NCI-H446 (cell line): ENCODE measurements at places on chromosomes 16 and 17.
A peak's percentile ranks its signal among the peaks of the same experiment; 100 is the strongest.

GRCh38 chr16:53775821-53776431 is 72.0 kb downstream of the FTO start:
- no peak for DNase-seq

GRCh38 chr17:63434951-63435571 is 11.0 kb downstream of the CYB561 start:
- DNase-seq, result peak; percentile 78

DNA sequence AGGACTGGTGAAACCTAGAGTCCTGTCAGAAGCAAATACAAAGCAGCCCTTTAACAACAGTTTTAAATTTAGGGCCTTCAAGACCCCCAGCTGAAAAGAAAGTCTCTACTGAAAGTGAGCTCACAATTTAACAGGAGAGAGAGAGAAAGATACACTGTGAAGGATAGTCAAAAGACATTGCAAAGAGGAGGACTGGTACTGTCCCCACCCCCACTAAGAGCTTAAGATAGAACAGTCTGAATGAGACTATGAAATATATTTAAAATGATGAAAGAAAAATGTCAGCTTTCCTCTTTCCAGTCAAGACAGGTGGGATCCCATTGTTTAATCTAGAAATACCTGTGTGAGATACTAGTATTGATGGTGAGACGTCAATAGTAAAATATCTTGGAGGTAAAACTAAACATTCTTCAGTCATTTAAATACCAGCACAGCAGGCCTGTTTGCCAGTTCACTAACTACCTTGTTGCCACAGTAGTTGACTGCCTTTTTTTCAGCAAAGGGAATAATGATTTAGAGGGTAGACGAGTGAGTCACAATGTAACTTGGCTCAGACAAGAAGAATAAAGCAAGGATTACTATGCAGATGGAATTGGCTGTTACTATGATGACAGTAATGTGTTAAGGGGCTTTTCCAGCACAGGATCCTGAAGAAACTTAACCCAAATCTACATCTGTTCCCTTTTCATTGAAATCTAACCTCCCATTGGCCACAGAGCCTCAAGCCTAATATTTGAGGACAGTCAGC is 47.2 kb upstream of the RASL10B start:
- DNase-seq, result peak; percentile 25

- DNase-seq, result no peak
Measured at GRCh38 chr16:85649411-85650134, 36.5 kb downstream of the GSE1 start.

- no peak for DNase-seq
Measured at GRCh38 chr16:84397090-84397489, 28.8 kb downstream of the ATP2C2 start.

- peak; percentile 2 for DNase-seq
Measured at GRCh38 chr16:46688101-46688653, 801 bp downstream of the VPS35 start.

GRCh38 chr17:2337544-2338314 is 428 bp downstream of the SGSM2 start:
- no peak for DNase-seq
